NCI-H774 (cell line): ENCODE measurements at places on chromosomes 4 and X.

GRCh38 chrX:6759655-6760375 lies 224.9 kb upstream of the VCX3A start:
- no peak for DNase-seq

- DNase-seq = no peak
Observed at GRCh38 chr4:84878090-84878489, 88.4 kb downstream of the WDFY3 start.

DNA sequence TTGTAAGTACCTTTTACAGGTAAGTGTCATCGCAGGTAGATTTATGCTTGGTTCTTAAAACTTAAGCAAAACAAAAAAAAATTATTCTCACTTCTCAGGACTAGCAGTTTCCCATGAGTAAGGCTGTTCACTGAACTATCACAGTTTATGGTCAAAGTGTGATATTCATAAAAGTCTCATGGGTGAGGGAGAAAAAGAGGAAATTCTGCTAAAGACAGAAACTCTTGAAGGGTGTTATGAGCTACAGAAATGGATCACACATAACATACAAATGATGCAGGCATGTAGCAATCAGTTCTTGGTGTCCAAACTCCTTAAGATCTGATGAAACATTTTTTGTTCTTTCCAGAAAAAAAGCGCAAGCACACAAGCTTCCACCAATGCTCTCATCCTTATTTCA lies 8.5 kb downstream of the RAB9A start:
- no peak for DNase-seq

DNA sequence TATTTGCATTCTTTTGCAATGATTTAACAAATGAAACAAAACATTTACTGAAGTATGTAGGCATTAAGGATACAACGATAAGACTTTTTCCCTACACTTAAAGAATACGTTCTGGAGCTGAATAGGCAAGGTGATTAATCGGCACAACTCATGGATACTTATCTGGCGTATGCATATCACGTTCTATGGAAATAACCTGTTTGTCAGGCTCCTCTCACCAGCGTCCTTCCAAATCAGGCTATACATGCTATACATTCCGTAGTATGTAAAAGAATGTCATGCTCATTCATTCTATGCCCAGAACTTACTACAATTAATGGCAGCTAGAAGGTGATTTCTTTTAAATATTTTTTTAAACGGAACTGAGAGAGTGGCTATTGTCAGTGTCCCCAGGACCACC lies 25.6 kb upstream of the TCEANC start:
- DNase-seq = no peak

DNA sequence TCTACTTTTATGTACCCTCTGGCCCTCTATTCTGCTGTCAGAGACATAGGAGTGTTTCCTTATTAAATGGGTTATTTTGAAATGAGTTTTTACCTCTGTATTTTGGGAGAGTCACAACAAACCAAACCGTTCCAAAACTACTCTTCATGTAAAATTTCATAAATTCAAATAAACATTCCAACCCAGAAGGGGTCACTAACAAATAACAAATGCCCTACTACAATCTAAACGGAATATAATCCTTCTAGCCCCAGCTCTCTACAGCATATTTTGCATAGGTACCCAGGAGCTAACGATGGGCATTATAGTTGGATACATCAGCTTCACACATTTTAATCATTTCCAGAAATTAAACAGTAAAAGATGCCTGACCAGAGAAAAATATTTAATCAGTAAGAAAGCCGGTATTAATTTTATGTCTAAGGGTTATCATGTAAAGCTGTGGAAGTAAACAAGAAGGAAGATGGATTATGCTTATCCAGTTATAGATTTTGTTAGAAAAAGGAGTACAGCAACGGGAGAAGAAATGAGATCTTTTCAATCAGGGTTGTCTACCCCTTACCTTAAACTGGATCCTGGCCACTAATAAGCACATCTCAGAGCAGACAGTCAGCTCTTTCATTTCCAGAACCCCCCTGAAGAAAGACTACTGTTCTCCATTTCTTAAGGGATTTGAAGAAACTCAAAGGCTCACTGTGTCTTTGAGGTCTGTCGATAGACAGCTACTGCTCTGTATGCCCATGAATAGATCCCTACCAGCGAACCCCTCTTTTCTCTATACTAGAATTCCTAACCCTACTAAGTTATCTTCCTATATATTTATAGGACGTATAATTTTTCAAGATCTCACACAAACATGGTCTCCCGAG lies 1.2 kb downstream of the UGDH start:
- no peak for DNase-seq
